ENCODE measurements at places on chromosomes 2 and 18. TPM values are rescaled to one million over a fixed set of nuclear protein-coding genes. Genes with fewer than 3 reads are reported as not detected.

GRCh38 chr18:48306838-48307237 lies 102.3 kb downstream of the ZBTB7C start:
- no peak for DNase-seq

SLC4A5 gene
- 0.77 TPM for polyA plus RNA-seq

CRACDL gene
- polyA plus RNA-seq: not detected

KCNE4 gene
- polyA plus RNA-seq: not detected

DNA sequence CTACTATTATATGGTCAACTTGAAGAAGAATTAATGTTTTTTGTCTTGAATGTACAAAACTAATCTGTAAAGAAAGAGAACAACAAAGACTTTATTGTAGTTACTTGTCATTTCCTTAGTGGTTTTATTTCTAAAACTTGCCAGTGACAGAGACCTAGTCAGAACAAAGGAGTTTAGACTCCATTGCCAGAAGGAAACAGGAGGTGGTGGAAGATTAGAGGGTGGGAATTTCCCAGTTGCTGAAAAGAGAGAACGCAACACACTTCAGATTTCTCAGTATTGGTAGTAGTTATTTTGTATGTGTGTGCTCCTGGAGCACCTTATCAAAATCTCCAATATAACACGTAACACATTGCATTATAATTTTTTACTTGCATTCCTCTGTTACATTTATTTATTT lies 81.4 kb downstream of the CDCA7 start:
- DNase-seq: no peak

GRCh38 chr18:37252854-37253393 lies 312.7 kb downstream of the CELF4 start:
- no peak for DNase-seq

- DNase-seq: no peak
Measured at GRCh38 chr2:197869501-197870111, 65.2 kb downstream of the PLCL1 start.

DNA sequence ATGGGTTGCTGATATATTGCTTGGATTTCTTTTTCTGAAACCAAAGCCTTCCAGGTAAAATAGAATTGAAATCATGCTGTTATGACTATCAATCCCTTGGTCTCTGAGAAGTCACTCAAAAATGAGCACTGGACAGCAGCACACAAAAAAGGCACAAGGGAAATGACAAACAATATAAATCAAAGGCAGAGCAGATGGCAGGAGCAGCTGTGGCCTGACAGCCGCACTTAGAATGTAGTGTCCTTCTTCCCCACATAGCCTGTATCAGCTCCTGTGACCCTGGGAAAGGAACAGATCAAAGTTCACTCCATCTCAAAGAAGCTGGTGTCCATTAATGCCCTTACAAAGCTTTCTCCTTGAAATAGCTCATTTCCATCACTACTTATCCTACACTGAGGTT lies 326.7 kb downstream of the SUCLG1 start:
- DNase-seq: no peak

- DNase-seq: no peak
Measured at GRCh38 chr18:12944709-12945108, 3.1 kb upstream of the SEH1L start.

GRCh38 chr2:224546926-224547325 lies 38.2 kb downstream of the CUL3 start:
- DNase-seq: no peak

- DNase-seq: no peak
Measured at GRCh38 chr18:22166069-22166950, 3.1 kb upstream of the GATA6 start.

DNA sequence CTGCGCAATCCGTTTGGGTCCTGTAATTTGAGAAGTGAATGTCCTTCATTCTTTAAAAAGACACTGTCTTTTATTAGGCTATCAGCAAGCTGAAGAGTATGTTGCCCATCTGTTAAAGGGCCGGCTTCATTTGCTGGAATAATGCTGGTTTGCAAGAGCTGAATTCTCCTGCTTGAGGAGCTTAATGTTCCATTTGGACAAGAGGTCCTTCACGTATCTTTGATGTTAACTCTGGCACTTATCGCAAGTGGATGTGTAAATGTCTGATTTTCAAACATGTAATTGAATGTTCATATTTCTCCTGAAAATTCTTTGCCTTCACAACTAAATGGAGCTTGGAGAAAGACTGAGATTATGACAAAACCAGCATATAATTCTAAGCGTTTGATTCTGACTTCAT lies 280.8 kb upstream of the NRP2 start:
- no peak for DNase-seq

GRCh38 chr2:220259662-220260061 lies 632.2 kb downstream of the SLC4A3 start:
- no peak for DNase-seq

GRCh38 chr2:62152000-62152399 lies 43.9 kb upstream of the B3GNT2 start:
- no peak for DNase-seq

EEF1B2 gene
- polyA plus RNA-seq: 803 TPM

FER1L5 gene
- polyA plus RNA-seq: not detected

- DNase-seq: no peak
Measured at GRCh38 chr2:9739531-9739964, 103.7 kb upstream of the TAF1B start.

ACOXL gene
- not detected for polyA plus RNA-seq

CCDC121 gene
- polyA plus RNA-seq: 3.2 TPM

GRCh38 chr2:189375842-189376241 lies 65.4 kb upstream of the WDR75 start:
- DNase-seq: no peak

REG1B gene
- polyA plus RNA-seq: not detected

- no peak for DNase-seq
Measured at GRCh38 chr18:210733-211132, 52.4 kb downstream of the USP14 start.

ANKRD29 gene
- not detected for polyA plus RNA-seq

GRCh38 chr2:201654616-201655384 lies 11.5 kb upstream of the TMEM237 start:
- DNase-seq: no peak

DNA sequence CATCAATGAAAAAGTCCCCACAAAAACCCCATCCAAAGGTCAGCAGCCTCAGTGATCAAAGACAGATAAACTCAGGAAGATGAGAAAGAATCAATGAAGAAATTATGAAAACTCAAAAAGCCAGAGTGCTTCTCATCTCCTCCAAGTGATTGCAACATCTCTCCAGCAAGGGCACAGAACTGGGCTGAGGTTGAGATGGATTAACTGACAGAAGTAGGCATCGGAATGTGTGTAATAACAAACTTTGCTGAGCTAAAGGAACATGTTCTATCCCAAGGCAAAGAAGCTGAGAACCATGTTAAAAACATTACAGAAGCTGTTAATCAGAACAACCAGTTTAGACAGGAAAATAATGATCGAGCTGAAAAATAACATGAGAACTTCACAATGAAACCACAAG lies 442.8 kb upstream of the SYT4 start:
- DNase-seq: no peak

NTSR2 gene
- polyA plus RNA-seq: not detected

ACMSD gene
- not detected for polyA plus RNA-seq

TSPYL6 gene
- polyA plus RNA-seq: 6.2 TPM

GRCh38 chr2:64837925-64838641 lies 151.1 kb upstream of the SLC1A4 start:
- no peak for DNase-seq

- DNase-seq: no peak
Measured at GRCh38 chr2:10196948-10197696, 74.6 kb downstream of the RRM2 start.

DNA sequence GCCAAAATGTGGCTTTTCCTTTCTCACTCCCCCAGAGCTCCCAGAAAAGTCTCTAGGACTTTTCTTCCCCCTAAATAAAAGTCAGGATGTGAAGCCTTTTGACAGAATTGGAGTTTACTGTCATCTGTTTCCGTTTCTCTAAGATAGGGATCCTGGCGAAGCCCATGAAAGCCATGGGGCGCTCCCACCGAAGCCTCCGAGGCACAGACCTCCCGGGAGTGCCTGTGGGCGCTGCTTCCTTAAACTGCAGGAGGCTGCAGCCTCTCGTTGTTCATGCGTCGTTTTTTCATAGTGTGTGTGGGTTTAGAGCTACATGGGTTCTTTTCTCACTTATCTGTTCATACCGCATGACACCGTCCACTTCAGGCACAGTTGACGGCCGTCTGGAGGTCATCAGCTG lies 56.8 kb downstream of the ASAP2 start:
- DNase-seq: no peak

GRCh38 chr2:222427646-222428301 lies 3.4 kb downstream of the SGPP2 start:
- no peak for DNase-seq

DNA sequence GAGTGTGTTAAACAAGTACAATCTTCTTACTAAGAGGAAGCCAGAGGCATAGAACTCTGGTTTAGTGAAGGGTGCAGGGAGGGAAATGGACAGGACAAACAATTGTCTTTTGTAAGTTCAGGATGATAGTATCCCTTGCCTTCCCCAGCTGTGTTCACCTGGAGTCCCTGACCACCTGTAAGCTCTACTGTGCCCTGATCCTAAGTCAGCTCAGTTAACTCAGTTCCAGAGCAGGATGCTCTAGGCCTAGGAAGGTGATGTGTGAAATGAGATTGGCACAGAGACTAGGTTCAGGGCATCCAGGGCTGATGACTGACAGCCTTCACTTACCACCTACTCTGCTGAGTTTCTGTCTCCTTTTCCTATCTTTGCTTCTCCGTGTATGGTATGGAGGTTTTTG lies 333.0 kb downstream of the SUCLG1 start:
- DNase-seq: no peak

- peak; percentile 72 for DNase-seq
Measured at GRCh38 chr2:88690591-88691338, 708 bp upstream of the RPIA start.

PLEKHH2 gene
- polyA plus RNA-seq: 2.0 TPM

- no peak for DNase-seq
Measured at GRCh38 chr18:50659091-50660003, 99.5 kb downstream of the MAPK4 start.

DNA sequence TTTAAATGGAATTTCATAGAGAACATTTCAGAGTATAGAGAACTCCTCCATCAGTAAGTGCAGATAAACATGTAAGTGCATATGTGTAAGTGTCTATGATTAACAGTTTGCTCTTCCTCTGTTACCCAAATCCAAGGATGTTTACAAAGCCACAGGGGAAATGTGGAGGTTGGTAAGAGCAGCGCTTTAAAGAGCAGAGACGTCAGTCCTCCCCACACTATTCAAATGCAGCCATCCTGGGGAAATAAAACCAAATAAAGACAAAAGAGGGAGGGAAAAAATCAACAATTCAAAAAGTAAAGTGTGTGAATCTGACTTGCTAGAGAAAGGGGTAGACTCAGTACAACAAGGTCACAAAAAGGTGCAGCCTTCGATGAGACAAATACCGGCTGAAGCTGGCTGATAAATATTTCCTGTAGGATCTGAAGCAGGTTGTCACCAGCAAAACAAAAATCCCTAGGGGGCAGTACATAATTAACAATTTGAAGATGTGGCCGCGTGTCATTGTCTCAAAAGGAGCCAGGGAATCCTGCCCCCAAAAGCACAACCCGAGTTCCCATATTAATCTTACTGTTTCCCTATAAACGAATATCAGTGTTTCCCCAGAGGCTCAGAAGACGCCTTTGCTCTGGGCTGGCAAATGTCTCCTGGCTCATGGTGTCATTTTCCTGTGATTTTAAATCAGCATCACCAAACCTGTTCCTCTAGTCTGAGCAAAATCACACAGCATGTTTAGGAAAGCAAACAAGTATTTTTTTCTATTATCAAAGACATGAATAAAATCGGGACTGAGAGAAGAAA lies 216.5 kb downstream of the CDCA7 start:
- peak; percentile 36 for DNase-seq

PLGLB2 gene
- not detected for polyA plus RNA-seq

DNAJC5G gene
- polyA plus RNA-seq: 0.43 TPM

DNA sequence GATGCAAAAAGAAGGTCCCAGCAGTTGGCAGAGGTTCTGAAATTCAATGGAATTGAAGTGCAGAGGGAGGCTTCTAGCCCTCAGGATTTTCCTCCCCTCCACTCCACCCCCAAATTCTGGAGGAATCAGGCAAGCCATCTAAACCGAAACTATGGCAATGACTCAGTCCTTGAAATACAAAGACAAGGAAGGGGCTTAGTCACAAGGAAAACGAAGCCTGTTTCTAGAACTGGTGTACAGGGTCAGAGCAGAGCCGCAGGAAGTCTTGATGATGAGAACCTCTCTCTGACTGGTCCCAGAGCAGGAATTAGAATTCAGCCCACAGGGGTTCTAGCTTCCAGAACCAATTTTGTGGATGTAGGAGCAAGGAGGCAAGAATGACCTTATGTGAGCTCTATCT lies 111.7 kb upstream of the SCN1A start:
- peak; percentile 37 for DNase-seq

DNA sequence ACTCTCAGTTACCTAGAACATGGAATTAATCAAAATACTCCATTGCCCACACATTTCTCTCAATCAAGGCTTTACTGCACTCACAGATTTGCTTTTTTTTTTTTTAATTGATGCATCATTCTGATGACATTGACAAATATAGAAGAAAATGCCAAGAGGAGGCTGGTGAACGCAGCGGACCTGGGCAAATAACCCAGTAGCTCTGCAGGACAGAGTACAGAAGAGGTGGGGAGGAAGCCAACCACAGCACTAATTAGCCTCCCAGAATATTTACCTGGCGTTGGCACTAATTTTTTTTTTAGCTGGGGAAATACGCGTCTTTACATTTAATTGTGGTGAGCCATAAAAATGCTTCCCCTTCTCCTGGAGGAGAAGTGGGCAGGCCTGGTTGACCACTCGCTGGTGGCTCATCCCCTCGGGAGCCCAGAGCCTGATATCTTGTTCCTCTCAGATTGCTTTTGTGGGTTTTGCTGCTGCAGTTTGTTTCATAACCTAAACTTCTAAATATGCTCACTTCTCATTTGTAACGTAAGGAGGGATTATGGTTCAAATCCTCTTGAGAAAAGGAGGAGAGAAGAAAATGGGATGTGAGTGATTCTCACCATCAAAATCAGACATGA lies 165.8 kb upstream of the EPB41L3 start:
- DNase-seq: no peak

GRCh38 chr2:58508006-58508405 lies 266.9 kb upstream of the FANCL start:
- DNase-seq: no peak

NT5C1B gene
- not detected for polyA plus RNA-seq

NCKAP5 gene
- not detected for polyA plus RNA-seq
